CD4-positive, alpha-beta T cell (primary cell): ENCODE measurements at places on chromosomes 7 and 10.
A peak's percentile ranks its signal among the peaks of the same experiment; 100 is the strongest.

DNA sequence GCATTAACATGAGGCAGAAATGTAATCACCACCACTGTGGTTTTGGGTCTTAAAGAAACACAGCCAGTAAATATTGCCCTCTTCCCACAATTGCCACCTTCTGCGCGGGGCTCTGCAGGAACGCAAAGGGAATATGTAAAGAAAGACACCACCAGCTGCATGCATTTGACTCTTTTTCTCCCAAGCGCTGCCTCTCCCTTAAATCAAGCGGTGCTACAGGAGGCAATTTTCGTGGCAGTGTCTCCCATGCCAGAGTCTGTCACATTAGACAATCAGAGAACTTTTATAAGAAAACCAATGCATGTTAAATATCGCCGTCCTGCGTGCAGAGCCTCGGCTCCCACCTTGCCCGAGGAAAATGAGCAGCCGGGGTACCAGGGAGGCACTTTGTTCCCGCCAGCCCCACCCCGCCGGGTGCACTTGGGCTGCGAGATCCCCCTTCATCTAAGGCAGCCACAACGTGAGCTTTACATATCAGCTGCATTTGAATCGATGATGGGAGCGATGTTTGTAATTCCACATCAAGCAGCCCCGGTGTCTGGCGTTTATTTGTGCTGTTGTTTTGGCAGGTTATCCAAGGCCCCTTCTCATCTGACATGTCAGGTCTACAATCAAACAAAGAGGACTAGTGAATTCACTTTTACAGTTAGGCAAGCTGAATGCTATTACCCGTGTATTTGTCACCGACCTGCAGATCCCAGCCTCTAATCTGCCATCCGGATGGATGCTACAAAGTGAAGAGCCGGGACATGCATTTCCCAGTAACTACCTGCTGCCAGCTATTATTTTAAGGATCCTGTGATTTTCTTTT, 72.3 kb upstream of the MGMT start:
- DNase-seq = no peak

DNA sequence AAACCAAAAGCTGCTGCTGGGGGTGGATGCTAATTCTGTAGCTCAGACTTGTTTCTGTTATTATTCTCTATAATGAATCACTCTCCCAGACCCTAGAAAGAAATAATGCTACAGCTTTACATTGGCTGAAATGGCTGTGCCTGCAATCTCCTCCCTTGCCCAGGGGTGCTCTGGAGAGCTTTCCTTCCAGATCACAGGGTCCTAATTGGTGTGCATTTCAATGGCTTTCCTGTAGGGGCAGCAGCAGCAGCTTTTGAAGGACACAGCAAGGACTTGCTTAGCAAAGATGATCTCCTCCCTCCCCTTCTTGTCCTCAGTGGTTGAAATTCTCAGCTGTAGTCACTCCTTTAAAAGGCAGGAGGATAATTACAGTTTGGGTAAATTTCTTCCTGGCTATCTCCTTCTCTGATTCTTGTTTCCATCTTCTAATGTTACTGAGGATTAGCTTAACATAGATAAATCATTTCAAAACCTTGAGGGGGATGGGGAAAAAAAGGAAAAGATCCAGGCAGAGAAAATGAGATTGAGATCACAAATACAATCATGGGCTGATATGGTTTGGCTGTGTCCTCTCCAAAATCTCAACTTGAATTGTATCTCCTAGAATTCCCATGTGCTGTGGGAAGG, 120.2 kb upstream of the CTTNBP2 start:
- no peak for DNase-seq

- no peak for DNase-seq
These were observed 16.4 kb downstream of the STAMBPL1 start for GRCh38 chr10:88896372-88896993.

DNA sequence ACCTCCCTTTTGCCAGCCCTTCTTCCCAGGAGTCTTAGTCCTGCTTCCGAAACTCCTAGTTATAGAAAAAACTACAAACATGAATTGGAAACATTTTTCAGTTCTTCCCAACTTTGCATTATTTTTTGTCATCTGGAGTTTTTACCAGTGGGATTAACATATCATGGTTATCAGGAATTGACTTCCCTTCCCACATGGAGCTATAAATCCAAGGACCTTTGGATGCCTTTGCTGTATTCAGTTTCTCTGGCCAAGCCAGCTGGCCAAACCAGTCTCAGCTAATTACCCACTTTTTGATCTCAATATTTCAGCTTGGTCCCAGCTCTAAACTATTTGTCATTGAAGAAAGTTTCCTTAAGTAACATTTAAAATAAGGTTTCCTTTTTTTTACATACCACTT, 570.6 kb downstream of the SORCS1 start:
- DNase-seq = no peak

DNA sequence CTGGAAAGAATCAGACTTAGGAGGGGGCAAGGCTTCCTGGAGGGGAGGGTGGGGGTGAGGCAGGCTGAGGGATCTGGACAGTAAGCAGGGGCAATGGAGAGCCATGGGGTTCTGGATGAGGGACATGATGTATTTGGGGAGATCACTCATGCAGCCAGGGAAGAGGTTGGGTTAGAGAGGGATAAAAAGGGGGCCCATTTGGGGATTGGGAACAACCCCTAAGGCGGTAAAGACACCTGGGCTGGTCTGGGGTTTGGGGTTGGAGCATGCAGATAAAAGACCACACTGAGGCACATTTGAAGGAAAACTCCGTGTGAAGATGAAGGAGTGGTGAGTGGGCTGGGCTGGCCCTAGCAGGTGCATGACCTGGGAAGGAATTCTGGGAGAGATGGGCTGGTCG, 30.8 kb downstream of the HIF1AN start:
- peak; percentile 5 for DNase-seq

DNA sequence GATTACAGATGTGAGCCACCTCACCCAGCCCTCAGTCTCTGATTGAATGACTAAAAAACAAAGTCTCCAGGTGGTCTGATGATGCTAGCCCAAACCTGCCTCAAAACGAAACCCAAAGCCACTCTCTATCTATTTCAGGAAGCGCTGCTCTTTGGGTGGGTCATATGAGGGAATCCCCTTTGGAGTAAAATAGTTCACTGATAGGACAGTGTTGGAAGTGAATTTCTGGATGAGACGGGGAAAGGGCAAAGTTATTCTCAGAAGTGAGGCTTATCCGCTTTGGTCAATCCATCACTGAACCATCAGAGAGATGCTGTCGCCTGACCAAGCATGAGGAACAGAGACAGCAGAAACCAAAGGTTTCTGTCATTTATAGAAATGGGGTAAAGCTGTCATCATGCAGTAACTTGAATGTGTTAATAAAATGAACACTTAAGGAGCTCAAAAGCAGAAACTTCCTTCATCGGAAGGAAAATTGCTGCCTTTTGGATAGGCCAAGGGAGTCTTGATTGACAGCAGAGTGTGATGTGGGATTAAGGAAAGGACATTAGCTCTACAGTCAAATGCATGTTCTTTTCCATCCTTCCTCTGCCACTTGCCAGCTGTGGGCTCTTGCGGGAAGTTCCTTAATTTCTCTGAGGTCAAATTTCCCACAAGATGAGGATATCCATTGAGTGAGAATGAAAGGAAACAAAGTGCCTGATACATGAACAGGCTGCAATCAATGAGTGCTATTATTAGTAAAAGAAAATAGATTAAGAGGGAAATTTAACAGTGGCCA, 64.9 kb upstream of the C1QL3 start:
- no peak for DNase-seq
